ENCODE measurements at places on chromosomes 13 and 19. TPM values are rescaled to one million over a fixed set of nuclear protein-coding genes. Genes with fewer than 3 reads are reported as not detected.
A peak's percentile ranks its signal among the peaks of the same experiment; 100 is the strongest.

Gene CACNG8
- under 0.01 TPM for total RNA-seq

Gene FCAR
- not detected for total RNA-seq

Gene ZNF625
- total RNA-seq, result 14.7 TPM

DNA sequence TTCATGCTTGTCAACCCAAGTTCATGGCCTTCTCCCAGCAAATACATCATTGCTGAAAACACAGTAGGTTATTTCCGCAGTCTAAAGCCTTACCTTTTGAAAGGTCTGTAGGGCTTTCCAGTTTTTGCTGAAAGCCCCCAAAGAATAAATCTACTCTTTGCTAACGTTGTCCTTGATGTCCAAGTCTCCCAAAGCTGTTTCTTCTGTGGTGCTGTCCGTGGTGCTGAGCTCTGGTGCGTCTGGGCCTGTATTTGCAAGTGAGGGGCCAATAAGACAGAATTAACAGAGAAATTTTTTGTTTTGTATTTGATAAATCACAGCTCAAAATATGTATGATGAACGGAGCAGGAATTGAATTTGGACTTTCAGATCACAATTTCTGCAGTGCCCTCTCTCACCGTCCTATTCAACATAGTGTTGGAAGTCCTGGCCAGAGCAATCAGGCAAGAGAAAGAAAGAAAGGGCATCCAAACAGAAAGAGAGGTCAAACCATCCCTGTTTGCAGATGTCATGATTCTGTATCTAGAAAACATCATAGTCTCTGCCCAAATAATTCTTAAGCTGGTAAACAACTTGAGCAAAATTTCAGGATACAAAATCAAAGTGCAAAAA, 9.8 kb upstream of the LGALS16 start:
- peak; percentile 28 for DNase-seq

- peak; percentile 22 for DNase-seq
Observed at GRCh38 chr19:46126086-46126580, 1.6 kb upstream of the IGFL3 start.

Gene KCNC3
- not detected for total RNA-seq
